Activated T-helper 1 cell treated with anti-CD3 and anti-CD28 coated beads, Interleukin-2, amount 50 U/mL, for 16 hours (primary cell): ENCODE measurements at places on chromosomes 3 and 15.

- no peak for DNase-seq
Observed at GRCh38 chr3:61938878-61939549, 377.6 kb downstream of the PTPRG start.

- DNase-seq, result no peak
Observed at GRCh38 chr3:152105446-152105845, 163.3 kb upstream of the MBNL1 start.

GRCh38 chr15:58690703-58691102, 58.8 kb downstream of the ADAM10 start:
- no peak for DNase-seq

DNA sequence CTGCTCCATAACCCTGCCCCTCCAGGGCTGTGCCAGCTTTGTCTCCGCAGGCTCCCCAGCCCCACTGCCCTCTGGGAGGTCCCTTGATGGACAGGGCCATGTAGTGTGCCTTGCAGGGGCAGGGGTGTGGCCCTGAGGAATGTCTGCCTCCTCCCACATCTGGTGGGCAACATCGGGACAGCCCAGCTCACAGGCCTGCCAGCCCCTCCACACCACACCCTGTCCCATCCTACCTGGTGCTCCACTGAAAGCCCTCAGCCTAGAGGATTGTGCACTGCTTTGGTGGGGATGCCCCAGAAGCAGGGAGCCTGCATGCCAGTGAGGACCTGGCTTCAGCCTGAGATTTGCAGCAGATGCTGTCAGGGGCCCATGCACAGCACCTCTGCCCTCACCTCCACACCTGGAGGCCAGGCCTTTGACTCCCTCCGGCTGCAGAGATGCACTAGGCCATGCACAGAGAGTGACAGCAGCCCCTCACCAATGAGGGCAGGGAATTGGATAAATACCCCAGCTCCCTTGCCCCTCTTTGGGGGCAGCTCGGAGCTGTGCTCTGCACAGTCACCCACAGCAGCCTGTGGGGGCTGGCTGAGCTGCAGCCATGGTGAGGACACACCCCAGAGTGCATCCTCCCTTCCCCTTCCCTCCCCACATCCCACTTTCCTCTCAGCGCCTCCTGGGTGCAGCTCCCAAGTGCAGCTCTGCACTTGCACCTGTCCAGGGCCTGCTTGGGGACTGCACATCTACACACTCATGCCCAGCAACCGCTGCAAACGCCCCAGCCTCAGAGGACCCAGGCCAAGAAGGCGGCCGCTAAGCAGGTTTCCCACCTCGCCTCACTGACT, 2.7 kb downstream of the C3orf22 start:
- no peak for DNase-seq

DNA sequence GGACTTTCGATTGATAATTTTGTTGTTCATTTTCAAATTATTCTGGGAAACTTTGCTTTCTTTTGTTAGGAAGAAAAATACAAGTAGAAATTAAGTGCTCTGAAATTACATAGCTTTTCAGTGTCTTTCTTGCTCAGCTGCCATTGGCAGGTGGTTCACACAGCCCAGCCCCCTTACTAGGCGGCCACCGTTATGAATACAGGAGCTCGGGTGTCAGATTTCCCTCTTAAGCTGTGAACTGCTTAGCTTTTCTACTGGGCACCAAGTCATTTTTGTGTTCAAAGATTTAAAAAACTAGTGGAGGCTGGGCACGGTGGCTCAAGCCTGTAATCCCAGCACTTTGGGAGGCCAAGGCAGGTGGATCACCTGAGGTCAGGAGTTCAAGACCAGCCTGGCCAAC, 55.2 kb downstream of the HMG20A start:
- DNase-seq, result no peak

GRCh38 chr15:63276342-63277037, 915 bp upstream of the APH1B start:
- DNase-seq, result no peak

DNA sequence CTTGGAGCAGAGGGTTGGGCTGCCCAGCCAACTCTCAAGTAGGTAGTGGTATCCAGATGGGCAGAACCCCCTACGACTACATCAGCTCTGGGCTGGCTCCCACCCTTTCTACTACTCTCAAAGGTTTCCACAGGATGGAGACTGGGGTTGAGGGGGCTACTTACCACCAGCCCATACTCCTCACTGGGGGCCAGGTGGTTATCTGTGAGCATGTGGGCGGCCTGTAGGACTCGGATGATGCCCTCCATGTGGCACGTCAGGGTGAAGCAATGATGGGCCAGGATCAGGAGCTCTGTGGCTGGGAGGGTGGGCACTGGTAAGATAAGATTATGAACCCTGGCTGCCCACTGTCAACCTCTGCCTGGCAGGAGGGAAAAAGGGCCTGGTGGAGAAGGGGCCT, 33.4 kb downstream of the EIF3J start:
- DNase-seq, result no peak

GRCh38 chr3:108312656-108313055, 16.3 kb downstream of the HHLA2 start:
- no peak for DNase-seq

DNA sequence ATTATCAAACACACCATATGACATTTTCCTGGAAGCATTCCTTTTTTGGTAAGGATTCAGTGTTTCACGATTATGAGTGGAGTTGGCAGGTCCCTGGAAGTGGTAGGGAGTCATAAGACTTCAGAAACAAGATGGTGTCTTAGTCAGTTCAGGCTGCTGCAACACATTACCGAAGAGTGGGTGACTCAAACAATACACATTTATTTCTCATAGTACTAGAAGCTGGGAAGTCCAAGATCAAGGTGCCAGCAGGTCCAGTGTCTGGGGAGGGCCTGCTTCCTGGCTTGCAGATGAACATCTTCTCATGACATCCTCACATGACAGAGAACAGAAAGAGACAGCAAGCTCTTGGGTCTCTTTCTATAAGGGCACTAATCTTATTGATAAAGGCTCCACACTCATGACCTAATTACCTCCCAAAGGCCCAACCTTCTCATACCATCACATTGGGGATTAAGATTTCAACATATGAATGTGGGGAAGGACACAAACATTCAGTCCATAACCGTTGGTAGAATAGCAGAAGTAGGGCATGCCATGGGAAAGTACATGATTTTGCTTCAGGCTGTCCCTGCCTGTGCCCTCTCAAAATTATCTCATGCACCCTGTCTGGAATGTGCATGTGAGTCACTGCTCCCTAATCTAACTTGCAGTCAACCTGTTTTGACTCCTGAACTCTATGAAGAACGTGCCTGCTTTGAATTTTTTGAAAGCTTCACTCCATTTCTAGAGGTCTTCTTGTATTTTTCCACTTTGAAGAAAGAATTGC, 72.5 kb downstream of the GTPBP8 start:
- DNase-seq, result no peak

GRCh38 chr3:176937541-176937940, 259.7 kb downstream of the TBL1XR1 start:
- no peak for DNase-seq

GRCh38 chr3:176953106-176954060, 243.9 kb downstream of the TBL1XR1 start:
- DNase-seq, result no peak

GRCh38 chr15:48569591-48570302, 75.8 kb downstream of the FBN1 start:
- no peak for DNase-seq

- no peak for DNase-seq
Observed at GRCh38 chr3:7504886-7505775, 644.2 kb downstream of the GRM7 start.

DNA sequence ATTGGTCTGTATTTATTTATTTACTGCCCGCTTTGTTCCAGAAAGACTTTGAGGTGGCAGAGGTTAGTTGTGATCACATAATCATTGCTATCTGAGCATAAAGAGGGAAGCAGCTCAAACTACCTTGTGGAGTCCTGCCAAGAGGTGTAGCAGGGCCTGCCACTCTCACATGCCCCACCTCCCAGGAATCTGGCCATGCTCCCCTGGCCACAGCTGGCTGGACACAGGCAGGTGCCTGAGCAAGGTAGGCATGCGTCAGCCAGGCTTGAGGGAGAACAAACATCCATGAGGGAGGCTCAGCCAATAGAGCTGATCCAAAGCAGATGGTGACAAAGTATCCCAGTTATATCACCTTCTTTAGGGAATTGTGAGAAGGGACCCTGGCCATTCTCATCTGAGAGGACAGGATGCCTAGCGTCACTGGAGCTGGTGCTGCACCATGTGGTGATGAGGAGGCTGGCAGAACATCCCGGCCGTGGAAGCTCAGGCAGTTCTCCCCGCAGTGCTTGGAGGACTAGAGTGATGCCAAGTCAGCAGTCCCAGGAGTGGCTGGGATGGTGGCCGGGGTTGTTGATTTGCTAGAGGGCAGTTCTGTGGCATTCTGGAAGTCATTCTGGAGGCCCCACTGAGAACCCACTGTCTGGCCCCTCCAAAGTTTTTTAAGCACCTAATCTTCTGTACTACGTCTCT, 6.8 kb upstream of the POLG start:
- DNase-seq, result no peak

GRCh38 chr3:188202358-188203138, 48.6 kb downstream of the LPP start:
- DNase-seq, result no peak

DNA sequence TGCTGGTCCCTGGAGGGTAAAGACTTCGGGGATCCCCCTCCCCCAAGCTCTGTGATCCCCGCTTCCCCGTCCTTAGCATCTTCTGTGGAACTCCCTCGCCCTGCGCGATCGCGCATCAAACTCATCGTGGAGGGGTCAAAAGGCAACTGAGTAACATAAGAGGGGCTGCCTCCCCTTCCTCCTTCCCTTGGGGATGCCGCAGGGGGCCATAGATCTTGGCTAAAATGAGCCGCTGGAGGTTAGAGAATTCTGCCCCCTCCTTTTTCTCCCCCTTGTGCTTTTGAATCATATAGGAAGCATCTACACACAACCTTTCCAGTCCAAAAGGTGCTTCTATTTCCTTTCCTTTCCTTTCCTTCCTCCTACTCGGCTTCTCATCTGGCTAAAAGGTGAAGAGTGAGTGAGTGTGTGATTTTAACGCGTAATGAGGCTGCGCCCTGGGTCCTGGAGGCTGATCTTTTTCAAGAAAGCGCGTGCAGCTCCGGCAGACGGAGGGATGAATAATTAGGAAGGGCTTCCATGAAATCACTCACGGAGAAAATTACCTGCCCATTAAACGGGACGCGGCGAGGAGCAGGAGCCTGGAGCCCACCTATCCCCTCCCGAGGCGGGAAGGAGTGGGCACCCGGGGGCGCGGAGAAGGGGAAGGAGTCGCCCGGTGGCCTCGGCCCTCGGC, 831 bp upstream of the ROBO2 start:
- DNase-seq, result no peak

DNA sequence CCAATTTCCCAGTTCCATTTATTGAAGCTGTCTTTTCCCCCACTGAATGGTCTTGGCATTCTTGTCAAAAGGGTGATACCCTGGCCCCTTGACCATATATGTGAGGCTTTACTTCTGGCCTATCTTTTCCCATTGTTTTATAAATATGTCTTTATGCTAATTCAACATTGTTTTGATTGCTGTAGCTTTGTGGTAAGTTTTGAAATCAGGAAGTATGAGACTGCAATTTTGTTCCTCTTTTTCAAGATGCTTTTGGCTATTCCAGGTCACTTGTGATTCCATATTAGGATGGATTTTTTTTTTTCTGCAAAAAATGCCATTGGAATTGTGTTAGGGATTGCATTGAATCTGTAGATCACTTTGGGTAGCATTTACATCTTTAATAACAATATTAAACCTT, 141.2 kb upstream of the MANF start:
- no peak for DNase-seq

- no peak for DNase-seq
Observed at GRCh38 chr15:56871867-56872266, 46.6 kb upstream of the TCF12 start.
